ENCODE measurements at places on chromosomes 16 and 17. TPM values are rescaled to one million over a fixed set of nuclear protein-coding genes. Genes with fewer than 3 reads are reported as not detected.
A peak's percentile ranks its signal among the peaks of the same experiment; 100 is the strongest.

TEX19 gene
- total RNA-seq: not detected

TBL3 gene
- 32.2 TPM for total RNA-seq

HS3ST3B1 gene
- 14.2 TPM for total RNA-seq

ADGRG1 gene
- total RNA-seq: 19.7 TPM

TSNAXIP1 gene
- 14.5 TPM for total RNA-seq

LRRC46 gene
- 1.3 TPM for total RNA-seq

GRCh38 chr16:58801838-58802237 is 67.7 kb upstream of the GOT2 start:
- no peak overlapping the region for H3K4me3 ChIP-seq
- H3K4me1 ChIP-seq: no peaks in the 10 kb centered on the region
- H3K27ac ChIP-seq: no peak overlapping the region
- H3K36me3 ChIP-seq: peaks cover 8% of the 10 kb centered on the region
- no peaks in the 10 kb centered on the region for H3K27me3 ChIP-seq

DNA sequence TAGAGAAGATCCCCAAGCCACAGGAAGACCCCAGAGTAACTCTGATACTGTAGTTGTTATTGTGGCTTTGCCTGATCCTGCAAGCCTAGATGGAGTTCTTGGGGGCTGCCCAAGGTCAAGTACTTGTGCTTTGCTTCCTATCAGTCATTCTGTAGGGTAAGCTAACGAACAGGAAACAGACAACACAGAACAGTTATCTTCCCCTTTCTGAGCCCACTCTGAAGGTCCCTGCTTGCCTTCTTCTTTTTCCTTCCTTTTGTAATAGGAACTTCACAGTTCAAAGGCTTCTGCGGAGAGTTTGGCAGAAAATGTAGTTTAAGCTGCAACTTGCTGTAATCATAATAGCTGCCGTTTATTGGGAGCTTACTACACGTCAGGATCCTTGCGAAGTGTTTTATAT is 494.1 kb upstream of the ERCC4 start:
- no peaks in the 10 kb centered on the region for H3K4me1 ChIP-seq
- H3K36me3 ChIP-seq: no peaks in the 10 kb centered on the region
- no peak overlapping the region for H3K27ac ChIP-seq
- H3K27me3 ChIP-seq: no peaks in the 10 kb centered on the region
- no peak overlapping the region for H3K4me3 ChIP-seq

- no peak overlapping the region for H3K4me3 ChIP-seq
- H3K27me3 ChIP-seq: peaks cover 18% of the 10 kb centered on the region
- peaks cover 7% of the 10 kb centered on the region for H3K4me1 ChIP-seq
- no peak for DNase-seq
- no peaks in the 10 kb centered on the region for H3K36me3 ChIP-seq
Measured at GRCh38 chr17:74979408-74980146, 7.0 kb upstream of the HID1 start.

DNA sequence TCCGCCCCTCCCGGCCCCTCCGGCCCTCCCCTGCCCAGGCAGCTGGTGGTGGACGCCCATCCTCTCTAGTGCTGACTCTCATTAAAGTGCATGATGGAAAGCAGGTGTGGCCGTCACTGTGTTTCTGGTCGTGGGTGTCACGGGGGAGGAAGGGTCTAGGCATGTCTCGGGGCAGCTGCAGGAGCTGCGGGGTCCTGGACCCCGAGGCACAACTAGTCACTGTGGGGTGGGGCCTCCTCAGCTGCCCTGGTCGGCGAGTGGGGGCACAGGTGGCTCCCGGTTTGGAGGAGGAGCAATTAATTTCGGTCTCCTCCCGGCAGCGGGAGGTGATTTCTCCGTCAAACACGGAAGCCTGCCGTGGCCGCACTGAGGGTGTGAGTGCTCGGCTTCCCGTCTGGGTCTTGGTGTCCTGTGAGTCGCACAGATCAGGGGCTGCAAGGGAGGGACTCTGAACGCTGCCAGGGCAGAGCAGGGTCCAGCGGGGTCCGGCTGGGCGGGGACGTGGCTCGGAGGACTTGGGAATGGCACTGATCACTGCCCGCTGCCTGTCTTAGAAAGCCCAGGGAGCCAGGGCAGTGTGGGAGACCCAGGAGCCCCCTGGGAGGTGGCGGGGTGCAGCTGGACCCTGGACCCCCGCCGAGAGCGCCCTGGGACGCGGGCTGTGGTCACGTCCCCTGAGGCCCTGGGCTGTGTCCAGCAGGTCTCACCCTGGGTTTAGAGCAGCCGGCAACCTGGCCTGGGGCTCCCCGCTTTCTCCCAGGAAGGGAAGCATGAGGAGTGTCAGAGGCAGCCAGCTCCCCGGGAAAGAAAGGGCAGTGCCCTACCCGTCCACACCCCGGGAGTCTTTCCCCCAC is 3.3 kb downstream of the TPSD1 start:
- H3K4me3 ChIP-seq: no peak overlapping the region
- H3K27me3 ChIP-seq: peaks cover 20% of the 10 kb centered on the region
- no peak for DNase-seq

GRCh38 chr17:80984749-80985148 is 6.9 kb upstream of the CHMP6 start:
- no peak for DNase-seq
- no peak overlapping the region for H3K4me3 ChIP-seq
- no peak overlapping the region for H3K27ac ChIP-seq
- H3K36me3 ChIP-seq: no peaks in the 10 kb centered on the region

GRCh38 chr16:64094992-64095634 is 1026.8 kb downstream of the CDH11 start:
- no peak for DNase-seq
- H3K36me3 ChIP-seq: no peaks in the 10 kb centered on the region
- H3K4me1 ChIP-seq: no peaks in the 10 kb centered on the region
- no peak overlapping the region for H3K27ac ChIP-seq
- no peak overlapping the region for H3K4me3 ChIP-seq
- H3K27me3 ChIP-seq: no peaks in the 10 kb centered on the region

GRCh38 chr17:57557416-57557815 is 187.7 kb downstream of the CCDC182 start:
- peak overlapping the region; percentile 38 for H3K27ac ChIP-seq
- H3K4me3 ChIP-seq: no peak overlapping the region
- H3K27me3 ChIP-seq: no peaks in the 10 kb centered on the region
- peaks cover 2% of the 10 kb centered on the region for H3K36me3 ChIP-seq
- no peak for DNase-seq

DNA sequence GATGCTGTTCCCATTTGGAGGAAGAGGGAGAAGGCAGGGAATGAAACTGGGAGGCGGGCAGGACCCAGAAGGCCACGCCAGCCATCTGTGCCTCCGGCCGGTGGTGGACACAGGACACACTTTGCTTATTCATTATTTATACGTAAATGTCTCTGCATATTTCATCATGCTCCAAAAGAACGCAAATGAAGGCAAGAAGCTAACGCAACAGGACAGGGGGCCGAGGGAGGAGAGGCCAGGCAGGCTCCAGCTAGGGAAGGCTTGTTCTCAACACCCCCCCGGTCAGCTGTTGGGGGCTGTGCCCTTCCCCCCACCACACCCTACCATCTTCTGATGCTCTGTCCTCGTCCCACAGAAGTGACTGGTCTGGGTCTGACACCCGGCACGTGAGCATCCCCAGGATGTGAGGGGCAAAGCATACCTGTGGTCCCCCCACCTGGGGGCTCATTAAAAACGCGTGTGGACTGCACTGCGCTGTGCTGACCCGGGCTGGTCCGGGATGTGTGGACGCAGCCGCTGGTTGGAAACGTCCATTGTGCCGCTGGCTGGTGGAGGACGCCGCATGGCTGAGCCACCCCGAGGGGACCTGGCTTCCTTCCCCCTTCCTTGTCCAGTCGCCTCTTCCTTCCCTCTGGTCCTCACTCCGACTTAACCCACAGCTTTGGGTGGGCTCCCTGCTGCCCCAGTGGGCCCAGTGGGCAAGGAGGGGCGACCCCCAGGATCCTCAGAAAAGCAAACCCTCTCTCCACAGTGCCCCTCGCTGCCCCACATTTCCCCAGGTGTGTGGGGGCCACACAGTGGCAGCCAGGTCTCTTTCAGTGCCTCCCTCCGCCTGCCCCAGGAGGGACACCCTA is 46.4 kb upstream of the ENPP7 start:
- H3K4me3 ChIP-seq: no peak overlapping the region
- H3K4me1 ChIP-seq: peaks cover 2% of the 10 kb centered on the region
- H3K27me3 ChIP-seq: peaks cover 25% of the 10 kb centered on the region
- H3K36me3 ChIP-seq: no peaks in the 10 kb centered on the region
- no peak for DNase-seq

DNA sequence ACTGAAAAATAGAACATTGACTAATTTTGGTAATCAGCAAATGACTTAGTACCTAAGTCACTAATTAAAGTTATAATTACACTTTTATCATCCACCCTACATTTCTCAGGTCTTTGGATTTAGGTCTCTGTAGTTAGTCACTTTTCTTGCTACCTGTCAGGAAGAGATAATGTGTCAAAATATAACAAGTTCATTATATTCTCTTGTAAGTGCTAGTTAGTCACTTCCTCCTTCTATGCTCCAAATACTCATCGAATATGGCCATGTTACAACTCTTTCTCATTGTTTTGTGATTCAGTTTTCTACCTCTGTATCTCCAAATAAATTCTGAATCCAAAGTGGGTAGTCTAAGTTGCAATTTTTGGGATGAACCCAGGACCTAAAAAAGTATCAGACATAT is 163.5 kb upstream of the KIF2B start:
- no peak for DNase-seq
- H3K4me3 ChIP-seq: no peak overlapping the region
- H3K27me3 ChIP-seq: no peaks in the 10 kb centered on the region
- no peaks in the 10 kb centered on the region for H3K4me1 ChIP-seq

DNA sequence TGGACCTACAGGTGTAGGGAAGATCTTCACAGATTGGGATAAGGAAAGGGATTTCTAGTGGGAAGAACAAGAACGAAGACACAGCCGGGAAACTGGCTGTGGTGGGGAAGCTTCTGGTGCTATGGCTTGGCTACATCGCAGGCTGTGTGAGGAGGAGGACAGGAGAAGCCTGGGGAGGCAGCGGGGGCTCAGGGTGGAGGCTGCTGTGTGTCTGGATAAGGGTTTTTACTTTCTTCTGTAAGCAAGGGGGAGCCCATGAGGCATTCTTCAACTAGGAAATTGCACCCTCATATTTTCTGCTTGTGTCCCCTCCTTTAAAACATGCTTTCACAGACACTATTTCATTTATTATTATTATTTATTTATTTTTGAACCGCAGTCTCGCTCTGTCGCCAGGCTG is 2.9 kb upstream of the RHBDF2 start:
- H3K27ac ChIP-seq: no peak overlapping the region
- H3K27me3 ChIP-seq: peaks cover 34% of the 10 kb centered on the region
- peaks cover 13% of the 10 kb centered on the region for H3K4me1 ChIP-seq
- H3K36me3 ChIP-seq: no peaks in the 10 kb centered on the region
- no peak overlapping the region for H3K4me3 ChIP-seq

DNA sequence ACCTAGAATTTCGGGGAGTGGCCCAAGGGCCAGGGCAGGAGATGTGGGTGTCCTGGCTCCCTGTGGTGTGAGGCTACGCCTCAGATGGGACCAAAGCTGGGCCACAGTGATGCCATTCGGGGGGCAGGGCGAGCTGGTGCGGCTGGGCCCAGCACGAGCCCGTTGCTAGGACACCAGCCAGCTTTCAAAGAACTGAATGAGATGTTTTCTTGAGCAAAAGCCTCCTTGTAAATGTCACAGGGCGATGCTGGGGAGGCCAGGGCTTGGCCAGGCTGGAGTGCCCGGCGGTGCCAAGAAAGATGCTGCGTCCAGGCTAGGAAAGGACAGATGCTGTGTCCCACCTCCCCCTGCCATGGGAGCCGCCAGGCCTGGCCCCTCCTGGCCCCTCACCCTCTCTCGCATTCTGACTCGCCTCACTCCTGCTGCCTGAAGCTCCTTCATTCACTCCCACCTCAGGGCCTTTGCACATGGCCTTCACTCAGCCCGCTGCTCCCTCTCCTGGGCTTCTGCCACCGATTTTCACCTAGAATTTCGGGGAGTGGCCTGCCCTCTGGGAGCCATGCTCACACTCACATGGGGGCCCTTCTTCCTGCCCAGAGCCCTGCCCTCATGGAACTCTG is 39.1 kb downstream of the CPNE2 start:
- H3K27me3 ChIP-seq: no peaks in the 10 kb centered on the region
- no peak overlapping the region for H3K4me3 ChIP-seq
- H3K27ac ChIP-seq: no peak overlapping the region
- H3K4me1 ChIP-seq: peaks cover 5% of the 10 kb centered on the region
- no peak for DNase-seq

DNA sequence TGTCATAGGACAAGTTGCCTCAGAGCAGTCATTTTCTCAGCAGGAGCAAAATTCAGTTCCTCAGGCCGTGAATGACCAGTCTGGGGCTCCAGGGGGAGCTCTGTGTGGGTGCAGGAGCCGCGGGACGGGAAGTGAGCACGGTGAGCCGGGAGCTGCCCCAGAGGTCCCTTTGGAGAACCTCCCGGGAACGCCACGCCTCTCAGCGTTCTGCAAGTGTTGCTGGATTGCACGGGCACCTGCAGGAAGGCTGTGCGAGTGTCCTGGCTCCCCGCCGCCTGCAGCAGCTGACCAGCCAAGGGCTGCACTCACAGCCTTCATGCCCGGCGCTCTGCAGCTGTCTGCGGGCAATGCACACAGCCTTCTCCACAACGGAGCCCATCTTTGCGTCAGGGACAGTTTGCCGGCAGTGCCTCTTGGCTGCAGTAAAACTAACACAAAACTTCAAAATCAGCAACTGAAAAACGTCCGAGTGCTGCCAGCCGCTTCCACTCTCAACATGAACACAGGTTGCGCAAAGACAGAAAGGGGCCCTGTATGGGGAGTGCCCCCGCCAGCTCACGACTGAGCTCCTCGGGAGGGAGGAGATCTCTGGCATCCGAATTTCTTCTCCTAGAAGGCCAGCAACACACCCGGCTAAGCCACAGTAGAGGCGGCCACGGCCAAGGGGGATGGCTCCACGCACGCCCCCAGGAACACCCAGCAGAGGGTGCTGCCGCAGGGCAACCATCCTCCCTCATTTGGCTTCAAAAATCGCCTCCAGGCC is 16.0 kb downstream of the NDUFAF8 start:
- DNase-seq: peak; percentile 53
- peaks cover 5% of the 10 kb centered on the region for H3K4me1 ChIP-seq
- no peak overlapping the region for H3K4me3 ChIP-seq
- H3K27me3 ChIP-seq: no peaks in the 10 kb centered on the region
- peaks cover 9% of the 10 kb centered on the region for H3K36me3 ChIP-seq
- H3K27ac ChIP-seq: peak overlapping the region; percentile 24

- no peak overlapping the region for H3K4me3 ChIP-seq
- H3K27me3 ChIP-seq: peaks cover 25% of the 10 kb centered on the region
- H3K4me1 ChIP-seq: no peaks in the 10 kb centered on the region
- DNase-seq: no peak
Measured at GRCh38 chr16:84253173-84253572, 13.4 kb upstream of the KCNG4 start.

GRCh38 chr16:48421741-48422140 is 36.5 kb upstream of the SIAH1 start:
- no peaks in the 10 kb centered on the region for H3K36me3 ChIP-seq
- peak overlapping the region; percentile 29 for H3K27ac ChIP-seq
- no peak overlapping the region for H3K4me3 ChIP-seq
- H3K27me3 ChIP-seq: no peaks in the 10 kb centered on the region
- H3K4me1 ChIP-seq: peaks cover 2% of the 10 kb centered on the region

GRCh38 chr17:34249061-34249460 is 6.0 kb upstream of the CCL2 start:
- H3K27me3 ChIP-seq: peaks cover 15% of the 10 kb centered on the region
- H3K27ac ChIP-seq: no peak overlapping the region
- peaks cover 5% of the 10 kb centered on the region for H3K4me1 ChIP-seq
- H3K36me3 ChIP-seq: no peaks in the 10 kb centered on the region
- no peak for DNase-seq

GRCh38 chr17:47733047-47733673 is at the start of gene TBX21:
Gene TBX21 (plus strand): TSS chr17:47733236. CDS start chr17:47733455, 219 bp downstream.
- peaks cover 3% of the 10 kb centered on the region for H3K4me1 ChIP-seq
- peak; percentile 56 for DNase-seq
- H3K4me3 ChIP-seq: peak within 1 kb of the TSS; percentile 35
- H3K36me3 ChIP-seq: no peaks in the 10 kb centered on the region
